Activated CD8-positive, alpha-beta memory T cell treated with anti-CD3 and anti-CD28 coated beads, Interleukin-2, amount 10 ng/mL, durations not matched to agents 7 days and 5 days (primary cell): ENCODE measurements at places on chromosomes 7 and 10. TPM values are rescaled to one million over a fixed set of nuclear protein-coding genes. Genes with fewer than 3 reads are reported as not detected.

The VSTM4 gene
- 0.16 TPM for total RNA-seq

The IFIT1B gene
- 0.29 TPM for total RNA-seq

The ACSM6 gene
- total RNA-seq, result not detected

The CYP26C1 gene
- 0.18 TPM for total RNA-seq

The MMP21 gene
- not detected for total RNA-seq

The COL13A1 gene
- total RNA-seq, result not detected

The SPDYE18 gene
- total RNA-seq, result 1.1 TPM

The AZGP1 gene
- total RNA-seq, result not detected

The OR6B1 gene
- total RNA-seq, result not detected

The TAS2R4 gene
- 0.82 TPM for total RNA-seq

The ATOH7 gene
- total RNA-seq, result not detected

The ANKRD61 gene
- total RNA-seq, result 0.47 TPM

The MOGAT3 gene
- not detected for total RNA-seq

The DENND10 gene
- total RNA-seq, result 41.2 TPM

The GRID1 gene
- not detected for total RNA-seq

The CPA5 gene
- total RNA-seq, result 3.4 TPM

The STAG3 gene
- 8.1 TPM for total RNA-seq

The ZNF425 gene
- total RNA-seq, result 0.53 TPM

The TEX36 gene
- total RNA-seq, result not detected

The PWWP2B gene
- 12.8 TPM for total RNA-seq

The HECW1 gene
- total RNA-seq, result not detected

The ENTPD1 gene
- total RNA-seq, result 150 TPM

The STEAP1B gene
- not detected for total RNA-seq

The BAZ1B gene
- total RNA-seq, result 129 TPM

The HSPA12A gene
- total RNA-seq, result not detected

The OPN1SW gene
- total RNA-seq, result not detected

The EXOC6 gene
- total RNA-seq, result 12.1 TPM

The FEZF1 gene
- total RNA-seq, result not detected

The SEC31B gene
- 120 TPM for total RNA-seq

The PRF1 gene
- 381 TPM for total RNA-seq

The GHRHR gene
- total RNA-seq, result not detected

The TBX20 gene
- total RNA-seq, result not detected

The CRTAC1 gene
- not detected for total RNA-seq

The GLCCI1 gene
- 37.7 TPM for total RNA-seq

The SCART1 gene
- total RNA-seq, result 4.8 TPM

The GGCT gene
- total RNA-seq, result 58.8 TPM

The HOXA4 gene
- not detected for total RNA-seq

The TAS2R5 gene
- 1.8 TPM for total RNA-seq

The A1CF gene
- not detected for total RNA-seq

The NCF1 gene
- 0.30 TPM for total RNA-seq
